RPMI7951 (cell line): ENCODE measurements at places on chromosomes 1 and 21. TPM values are rescaled to one million over a fixed set of nuclear protein-coding genes. Genes with fewer than 3 reads are reported as not detected.

DNA sequence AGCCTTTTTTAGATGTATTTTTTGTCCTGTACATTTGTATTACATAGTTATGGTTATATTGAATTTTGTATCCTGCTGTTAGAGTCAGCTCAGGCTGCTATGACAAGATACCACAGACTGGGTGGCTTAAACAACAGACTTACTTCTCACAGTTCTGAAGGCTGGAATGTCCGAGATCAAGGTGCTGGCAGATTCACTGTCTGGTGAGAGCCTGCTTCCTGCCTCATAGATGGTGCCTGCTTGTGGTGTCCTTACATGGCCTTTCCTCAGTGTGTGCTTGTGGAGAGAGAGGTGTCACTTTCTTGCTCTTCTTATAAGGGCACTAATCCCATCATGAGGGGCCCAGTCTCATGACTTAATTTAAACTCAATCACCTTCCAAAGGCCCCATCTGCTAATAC is 23.1 kb upstream of the MYSM1 start:
- DNase-seq, result no peak

- no peak for DNase-seq
Observed at GRCh38 chr1:1283821-1284220, 3.6 kb downstream of the SCNN1D start.

The FAM72A gene
- 7.5 and 12.1 TPM in 2 replicates for total RNA-seq

DNA sequence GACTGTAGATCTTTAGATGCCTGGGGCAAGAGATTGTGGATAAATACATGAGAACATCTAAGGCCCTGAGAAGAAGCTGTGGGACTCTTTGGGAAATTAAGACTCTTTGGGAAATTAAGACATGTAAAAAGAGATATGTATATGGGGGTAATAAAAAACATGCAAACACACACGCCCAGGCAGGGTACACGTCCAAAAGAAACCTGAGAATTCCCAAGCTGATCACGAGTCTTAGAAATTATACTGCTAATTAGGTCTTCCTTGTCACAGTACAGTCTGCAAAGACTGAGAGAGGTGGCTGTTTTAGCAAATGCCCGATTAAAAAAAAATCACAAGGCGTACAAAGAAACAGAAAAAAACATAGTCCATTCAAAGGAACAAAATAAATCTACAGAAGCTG is 39.3 kb upstream of the ERO1B start:
- no peak for DNase-seq

- DNase-seq, result no peak
Observed at GRCh38 chr1:17039522-17039921, 14.3 kb downstream of the SDHB start.

The PIP5K1A gene
- total RNA-seq, result 27.4 and 39.5 TPM in 2 replicates

DNA sequence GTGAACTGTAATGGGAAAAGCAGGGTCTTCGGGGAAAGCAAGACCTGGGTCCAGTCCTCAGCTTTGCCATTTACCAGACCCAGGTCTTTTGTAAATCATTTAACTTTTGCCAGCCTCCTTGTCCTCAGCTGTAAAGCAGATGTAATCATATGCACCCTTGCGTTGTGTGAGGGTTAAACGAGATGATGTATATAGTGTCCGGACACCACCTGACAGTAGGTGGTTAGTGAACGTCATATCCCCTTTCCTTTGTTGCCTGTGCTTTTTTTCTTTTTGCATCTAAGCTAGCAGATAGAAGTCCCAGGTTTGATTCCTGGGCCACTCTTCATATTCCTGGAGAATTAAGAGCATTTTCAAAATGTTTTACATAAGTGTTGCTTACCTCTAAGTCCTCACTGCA is 28.5 kb downstream of the IL12RB2 start:
- DNase-seq, result no peak

The CRABP2 gene
- 66.6 and 81.6 TPM in 2 replicates for total RNA-seq

GRCh38 chr21:32626621-32627196 is 14.5 kb upstream of the CFAP298 start:
- peak; percentile 63 for DNase-seq

- DNase-seq, result no peak
Observed at GRCh38 chr1:41623736-41624135, 139.3 kb upstream of the EDN2 start.

GRCh38 chr1:205053296-205053695 is 10.3 kb downstream of the CNTN2 start:
- no peak for DNase-seq

DNA sequence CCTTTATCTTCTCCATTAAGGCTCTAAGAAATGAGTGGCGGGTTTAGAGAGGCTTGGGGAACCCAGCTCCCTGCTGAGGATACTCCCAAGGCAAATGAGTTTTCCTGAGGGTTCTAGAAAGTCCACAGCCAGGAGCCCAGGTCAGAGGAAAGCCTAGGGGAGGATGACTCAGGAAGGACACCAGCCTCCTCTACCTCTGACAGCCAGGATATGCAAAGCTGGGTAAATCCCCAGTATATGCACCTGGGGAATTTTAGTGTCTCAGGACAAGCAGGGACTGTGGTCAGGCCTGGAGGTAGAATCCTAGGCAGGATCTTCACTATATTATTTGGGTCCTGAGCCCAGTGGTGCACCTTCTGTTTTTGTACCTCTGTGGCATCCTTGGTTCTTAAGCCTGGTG is 23.5 kb upstream of the WNT4 start:
- DNase-seq, result no peak

DNA sequence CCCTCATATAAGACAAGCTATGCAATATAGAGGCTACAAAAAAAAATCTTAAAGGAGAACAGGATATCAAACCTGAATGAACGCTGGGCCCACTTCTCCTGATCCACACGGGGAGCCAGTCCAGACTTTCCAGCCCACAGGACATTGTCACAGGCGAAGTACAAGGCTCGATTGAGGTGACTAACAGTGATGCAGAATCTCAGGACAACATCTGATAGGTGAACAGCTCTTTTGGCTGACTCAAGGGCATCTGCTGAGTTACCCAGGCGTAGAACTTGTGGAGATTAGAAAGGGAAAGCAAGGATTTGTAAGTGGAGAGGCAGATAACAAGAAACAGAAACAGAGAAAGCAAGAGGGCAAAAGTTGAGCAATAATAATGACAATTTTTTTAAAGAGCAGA is 1.8 kb downstream of the PEX11B start:
- DNase-seq, result no peak

The PTGFR gene
- total RNA-seq, result 31.3 and 39.9 TPM in 2 replicates

The CENPS gene
- total RNA-seq, result 19.0 and 28.5 TPM in 2 replicates

DNA sequence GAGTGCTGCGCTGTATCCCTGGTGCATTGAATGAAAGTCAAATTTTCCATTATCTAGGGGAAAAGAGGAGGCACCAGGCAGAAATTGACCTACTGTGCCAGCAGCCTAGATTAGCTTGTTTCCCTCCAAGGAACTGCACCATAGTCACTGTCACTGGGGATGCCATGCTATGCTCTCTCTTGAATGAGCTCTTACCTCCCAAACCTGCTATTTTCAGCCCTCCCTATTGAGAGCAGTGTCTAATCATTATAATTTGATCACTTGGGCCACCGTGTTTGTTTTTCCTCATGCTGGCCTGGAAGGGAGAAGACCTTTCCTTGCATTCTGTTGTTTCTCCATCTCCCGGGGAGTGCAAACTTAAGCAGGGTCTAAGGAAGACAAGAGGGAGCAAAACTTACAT is 492.9 kb downstream of the SIPA1L2 start:
- DNase-seq, result no peak

The NR5A2 gene
- total RNA-seq, result 0.12 and 0.29 TPM in 2 replicates

GRCh38 chr1:113579256-113580018 is 179.8 kb downstream of the PHTF1 start:
- DNase-seq, result no peak

GRCh38 chr1:160217481-160218051 is 12.4 kb downstream of the PEA15 start:
- no peak for DNase-seq

The SLC30A2 gene
- total RNA-seq, result not detected in 2 replicates

GRCh38 chr1:11790880-11791715 is 14.7 kb downstream of the MTHFR start:
- DNase-seq, result peak; percentile 90

- DNase-seq, result no peak
Observed at GRCh38 chr1:116006486-116006964, 30.2 kb downstream of the SLC22A15 start.

The L1TD1 gene
- total RNA-seq, result not detected in 2 replicates

DNA sequence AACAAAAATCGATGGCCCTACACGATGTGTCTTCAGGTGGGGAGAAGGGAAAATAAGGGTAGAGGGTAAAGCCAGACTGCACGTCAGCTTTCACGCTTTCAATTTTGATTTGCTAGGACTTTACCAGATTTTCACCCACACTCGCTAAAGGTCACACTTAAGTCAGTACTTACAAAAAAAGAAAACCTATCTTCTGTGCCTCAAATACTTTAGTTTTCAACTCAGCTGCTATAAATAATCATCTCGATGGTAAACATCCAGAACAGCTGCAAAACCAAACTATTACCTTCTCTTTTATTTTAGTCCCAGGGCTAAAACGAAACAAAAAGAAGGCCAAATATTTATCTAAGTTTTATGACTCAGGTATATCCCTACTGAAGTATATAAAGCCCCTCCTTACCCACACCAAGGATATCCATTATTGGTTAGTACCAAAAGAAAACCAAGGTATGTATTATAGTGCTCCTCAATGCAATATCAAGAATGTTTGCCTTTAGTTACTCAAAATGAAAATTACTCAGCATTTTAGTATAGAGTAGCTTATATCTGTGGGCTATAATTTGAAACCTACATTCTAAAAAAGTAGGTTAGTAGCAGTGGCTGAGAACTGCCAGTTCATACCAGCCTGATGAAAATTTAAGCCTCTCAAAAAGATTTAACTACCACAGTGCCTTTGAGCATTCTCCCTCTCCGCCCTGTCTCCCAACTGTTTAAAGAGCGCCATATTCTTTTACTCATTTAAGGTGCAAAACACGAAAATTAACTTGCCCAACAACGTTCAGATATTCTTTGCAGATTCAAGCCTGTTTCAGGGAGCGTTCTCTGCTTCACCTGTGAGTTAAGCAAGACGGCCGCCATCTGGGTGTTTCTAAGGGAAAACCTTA is 1.5 kb downstream of the CSDE1 start:
- DNase-seq, result peak; percentile 4

The DCST2 gene
- not detected in 2 replicates for total RNA-seq

- no peak for DNase-seq
Observed at GRCh38 chr1:11595285-11595684, 58.9 kb downstream of the FBXO2 start.
